GM23338 (cell line): ENCODE measurements at places on chromosomes 1 and 21. TPM values are rescaled to one million over a fixed set of nuclear protein-coding genes. Genes with fewer than 3 reads are reported as not detected.
A peak's percentile ranks its signal among the peaks of the same experiment; 100 is the strongest.

HMCN1 gene
- 8.7 and 17.2 TPM in 2 replicates for total RNA-seq

- DNase-seq: no peak
- H3K36me3 ChIP-seq: no peaks in the 10 kb centered on the region
- no peaks in the 10 kb centered on the region for H3K27me3 ChIP-seq
- H3K27ac ChIP-seq: no peak overlapping the region
Measured at GRCh38 chr1:24639881-24640280, 3.2 kb upstream of the SRRM1 start.

- H3K4me3 ChIP-seq: no peak overlapping the region
- no peaks in the 10 kb centered on the region for H3K36me3 ChIP-seq
- no peaks in the 10 kb centered on the region for H3K27me3 ChIP-seq
- no peak overlapping the region for H3K27ac ChIP-seq
- no peak for DNase-seq
Measured at GRCh38 chr21:32448803-32449594, 36.5 kb downstream of the EVA1C start.

GRCh38 chr1:94925561-94926125 is 1.3 kb downstream of the CNN3 start:
- H3K4me1 ChIP-seq: peaks cover 61% of the 10 kb centered on the region
- H3K36me3 ChIP-seq: no peaks in the 10 kb centered on the region
- peak overlapping the region; percentile 92 for H3K4me3 ChIP-seq
- H3K27ac ChIP-seq: peak overlapping the region; percentile 99

- no peak overlapping the region for H3K27ac ChIP-seq
- H3K4me1 ChIP-seq: peaks cover 18% of the 10 kb centered on the region
- peaks cover 4% of the 10 kb centered on the region; the same call in 1 of the 2 replicates for H3K36me3 ChIP-seq
- DNase-seq: no peak
- no peaks in the 10 kb centered on the region for H3K27me3 ChIP-seq
Measured at GRCh38 chr1:169364948-169365347, 2.6 kb downstream of the NME7 start.

DNA sequence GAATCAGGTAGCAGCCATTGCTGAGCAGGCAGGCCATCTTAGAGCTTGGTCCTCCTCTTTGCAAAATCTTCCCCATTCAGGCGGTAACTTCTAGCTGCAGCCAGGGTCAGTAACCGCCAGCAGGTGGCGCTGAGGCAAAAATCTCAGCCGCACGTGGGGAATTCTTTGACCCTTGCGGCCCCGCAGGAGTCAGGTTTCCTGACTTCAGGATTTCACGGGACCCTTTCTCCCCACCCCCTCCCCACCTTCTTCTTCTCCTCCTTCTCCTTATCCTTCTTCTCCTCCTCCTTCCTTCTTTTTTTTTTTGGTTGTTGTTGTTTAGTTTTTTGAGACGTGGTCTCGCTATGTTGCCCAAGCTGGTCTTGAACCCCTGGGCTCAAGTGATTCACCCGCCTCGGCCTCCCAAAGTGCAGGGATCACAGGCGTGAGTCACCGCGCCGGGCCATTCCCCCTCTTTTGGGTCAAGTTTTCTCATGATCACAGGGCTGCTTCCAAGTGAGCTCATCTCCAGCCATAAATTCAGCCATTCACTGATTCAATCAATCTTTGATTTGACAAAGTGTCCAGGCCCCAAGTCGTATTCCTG is 33.4 kb upstream of the TENT5B start:
- H3K27me3 ChIP-seq: no peaks in the 10 kb centered on the region
- 0 out of 2 replicates have a peak overlapping the region, but pooled peaks have one; percentile 43 for H3K4me3 ChIP-seq
- peak; percentile 91 for DNase-seq
- peaks cover 36% of the 10 kb centered on the region for H3K4me1 ChIP-seq
- peak overlapping the region; percentile 56; the same call in 1 of the 2 replicates for H3K27ac ChIP-seq
- no peaks in the 10 kb centered on the region for H3K36me3 ChIP-seq

GJA8 gene
- not detected in 2 replicates for total RNA-seq

GRCh38 chr1:58815686-58816071 is 31.8 kb upstream of the JUN start:
- peak overlapping the region; percentile 55 for H3K4me3 ChIP-seq
- DNase-seq: peak; percentile 55
- peaks cover 24% of the 10 kb centered on the region for H3K27me3 ChIP-seq
- H3K4me1 ChIP-seq: peaks cover 22% of the 10 kb centered on the region

- no peaks in the 10 kb centered on the region for H3K36me3 ChIP-seq
- peaks cover 11% of the 10 kb centered on the region; the same call in 1 of the 2 replicates for H3K4me1 ChIP-seq
- no peak for DNase-seq
- no peak overlapping the region for H3K4me3 ChIP-seq
- no peak overlapping the region for H3K27ac ChIP-seq
Measured at GRCh38 chr1:114585231-114585630, 3.8 kb upstream of the BCAS2 start.

KRTAP19-5 gene
- not detected in 2 replicates for total RNA-seq

DNA sequence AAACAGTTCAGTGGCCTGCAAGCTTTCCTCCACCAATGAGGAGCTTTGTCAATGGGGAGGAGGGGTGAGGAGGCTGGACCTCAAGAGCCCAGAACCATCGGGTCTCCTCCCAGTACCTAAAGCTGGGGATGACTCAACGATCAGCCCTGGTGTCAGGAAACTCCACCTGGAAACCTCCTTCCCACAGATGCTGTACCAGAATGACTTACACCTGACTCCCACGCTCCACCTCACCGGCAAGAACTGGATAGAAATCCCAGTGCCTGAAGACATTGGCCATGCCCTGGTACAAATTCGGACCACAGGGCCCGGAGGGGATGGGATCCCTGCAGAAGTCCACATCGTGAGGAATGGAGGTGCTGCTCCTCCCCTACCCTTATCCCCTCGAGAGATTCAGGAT is 11.4 kb downstream of the TMEM81 start:
- DNase-seq: no peak
- H3K27ac ChIP-seq: no peak overlapping the region

DNA sequence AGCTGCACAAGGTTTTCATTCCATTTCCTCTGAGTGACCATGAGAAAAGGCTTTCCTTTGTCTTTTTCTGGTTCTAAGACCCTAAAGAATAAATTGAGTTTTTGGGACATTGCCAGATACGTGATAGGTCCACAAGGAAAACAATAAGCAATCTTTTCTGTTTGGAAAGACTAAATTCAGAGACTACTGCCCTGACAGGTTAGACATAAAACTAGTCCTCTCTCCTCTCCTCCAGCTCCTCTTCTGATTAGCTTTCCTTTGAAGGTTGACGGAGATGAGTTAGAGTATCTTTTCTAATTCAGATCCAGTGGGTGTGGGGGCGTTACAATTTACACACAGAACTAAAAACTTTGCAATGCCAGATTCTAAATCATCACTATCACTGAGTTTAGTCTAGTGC is 57.8 kb upstream of the C1orf53 start:
- no peak for DNase-seq
- no peaks in the 10 kb centered on the region for H3K27me3 ChIP-seq
- H3K4me1 ChIP-seq: peaks cover 9% of the 10 kb centered on the region
- no peaks in the 10 kb centered on the region for H3K36me3 ChIP-seq

GRCh38 chr1:110783292-110783918 is 89.5 kb upstream of the CD53 start:
- H3K27me3 ChIP-seq: peaks cover 16% of the 10 kb centered on the region
- H3K4me3 ChIP-seq: no peak overlapping the region
- DNase-seq: peak; percentile 72

GRCh38 chr1:25482211-25482610 is 51.5 kb downstream of the MACO1 start:
- H3K4me3 ChIP-seq: no peak overlapping the region
- H3K27me3 ChIP-seq: no peaks in the 10 kb centered on the region
- H3K36me3 ChIP-seq: no peaks in the 10 kb centered on the region
- no peak overlapping the region for H3K27ac ChIP-seq

CFHR3 gene
- total RNA-seq: 0.17 and 2.0 TPM in 2 replicates

- H3K27ac ChIP-seq: no peak overlapping the region
- H3K27me3 ChIP-seq: peaks cover 35% of the 10 kb centered on the region
- H3K4me1 ChIP-seq: peaks cover 5% of the 10 kb centered on the region; the same call in 1 of the 2 replicates
Measured at GRCh38 chr1:15151871-15152270, 1.7 kb upstream of the TMEM51 start.

GRCh38 chr1:51000651-51001050 is 30.6 kb downstream of the CDKN2C start:
- H3K27me3 ChIP-seq: no peaks in the 10 kb centered on the region
- H3K4me1 ChIP-seq: no peaks in the 10 kb centered on the region
- H3K27ac ChIP-seq: no peak overlapping the region
- no peak overlapping the region for H3K4me3 ChIP-seq

CDC20 gene
- total RNA-seq: 244 and 252 TPM in 2 replicates

- H3K36me3 ChIP-seq: no peaks in the 10 kb centered on the region
- H3K4me1 ChIP-seq: peaks cover 34% of the 10 kb centered on the region
- peak overlapping the region; percentile 76 for H3K4me3 ChIP-seq
- H3K27me3 ChIP-seq: no peaks in the 10 kb centered on the region; the same call in 1 of the 2 replicates
- no peak for DNase-seq
- peak overlapping the region; percentile 92; the same call in 1 of the 2 replicates for H3K27ac ChIP-seq
Measured at GRCh38 chr1:179026813-179027669, 1.3 kb downstream of the FAM20B start.

MYOC gene
- total RNA-seq: not detected in 2 replicates

DNA sequence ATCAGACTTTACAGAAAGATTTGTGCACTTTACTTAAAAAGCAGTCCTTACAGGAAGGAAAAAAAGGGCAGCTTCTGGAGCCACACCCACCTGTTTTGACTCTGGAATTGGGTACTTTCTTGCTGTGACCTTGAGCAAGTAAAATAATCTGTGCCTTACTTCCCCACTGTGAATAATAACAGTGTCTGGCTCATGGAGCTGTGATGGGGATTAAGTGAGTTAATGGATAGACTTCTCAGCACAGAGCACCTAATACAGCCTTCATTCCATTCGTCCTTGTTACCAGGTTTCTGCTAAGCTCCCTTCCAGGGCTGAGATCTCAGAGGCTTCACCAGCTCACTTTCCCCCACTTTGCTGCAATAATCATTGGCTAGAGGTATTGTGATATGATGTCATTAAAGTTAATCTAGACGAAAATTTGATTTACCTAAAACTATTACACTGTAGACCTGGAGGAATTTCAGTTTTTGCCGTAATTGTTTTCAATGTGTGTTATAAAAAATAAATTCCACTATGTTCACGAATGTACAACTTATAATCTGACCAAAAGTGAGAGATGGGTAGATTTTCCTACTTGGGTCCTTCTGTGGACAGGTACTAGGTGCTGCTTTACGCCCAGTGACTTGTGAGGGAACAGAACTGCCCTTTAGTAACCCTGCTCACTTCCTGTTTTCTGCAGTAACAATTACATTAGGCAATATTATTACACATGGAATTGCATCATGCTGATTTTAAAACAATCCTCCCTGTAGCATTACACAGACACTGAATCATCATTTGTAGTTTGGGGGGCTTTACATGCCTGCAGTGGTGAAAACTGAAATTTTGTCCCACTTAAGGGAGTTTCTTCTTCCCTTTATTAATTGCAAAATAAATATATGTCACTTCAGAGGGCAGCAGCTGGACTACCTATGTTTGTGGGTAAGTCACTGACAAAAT is 19.7 kb upstream of the ABCG1 start:
- DNase-seq: no peak
- no peaks in the 10 kb centered on the region for H3K4me1 ChIP-seq
- no peaks in the 10 kb centered on the region for H3K27me3 ChIP-seq
- H3K27ac ChIP-seq: no peak overlapping the region
- no peak overlapping the region for H3K4me3 ChIP-seq

PKP1 gene
- total RNA-seq: 0.58 and 0.83 TPM in 2 replicates

DNA sequence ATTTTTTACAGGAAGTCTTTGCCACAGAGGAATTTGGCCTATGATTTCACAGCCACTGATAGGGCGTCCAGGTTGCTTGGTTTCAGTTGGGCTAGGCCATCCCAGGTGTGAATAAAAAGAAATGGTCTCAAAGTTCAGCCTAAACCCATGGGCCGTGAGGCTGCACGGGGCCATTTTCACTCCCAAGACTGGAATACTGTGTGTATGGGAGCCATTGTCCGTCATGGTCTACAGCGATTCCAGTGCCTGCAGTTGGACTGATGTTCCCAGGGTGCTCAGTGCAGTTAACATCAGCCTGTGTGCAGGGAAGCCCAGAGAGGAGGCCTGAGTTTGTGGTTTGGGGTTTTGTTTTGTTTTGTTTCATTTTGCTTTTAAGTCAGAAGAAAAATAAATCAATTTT is 133.2 kb downstream of the ADSS2 start:
- no peak for DNase-seq
- H3K27ac ChIP-seq: no peak overlapping the region
- H3K4me3 ChIP-seq: no peak overlapping the region
- H3K4me1 ChIP-seq: no peaks in the 10 kb centered on the region
- no peaks in the 10 kb centered on the region for H3K27me3 ChIP-seq

GRCh38 chr1:229093609-229094336 is 177.1 kb upstream of the RAB4A start:
- no peaks in the 10 kb centered on the region for H3K27me3 ChIP-seq
- peak overlapping the region; percentile 91 for H3K27ac ChIP-seq
- peaks cover 40% of the 10 kb centered on the region for H3K4me1 ChIP-seq
- peak overlapping the region; percentile 22 for H3K4me3 ChIP-seq

DNA sequence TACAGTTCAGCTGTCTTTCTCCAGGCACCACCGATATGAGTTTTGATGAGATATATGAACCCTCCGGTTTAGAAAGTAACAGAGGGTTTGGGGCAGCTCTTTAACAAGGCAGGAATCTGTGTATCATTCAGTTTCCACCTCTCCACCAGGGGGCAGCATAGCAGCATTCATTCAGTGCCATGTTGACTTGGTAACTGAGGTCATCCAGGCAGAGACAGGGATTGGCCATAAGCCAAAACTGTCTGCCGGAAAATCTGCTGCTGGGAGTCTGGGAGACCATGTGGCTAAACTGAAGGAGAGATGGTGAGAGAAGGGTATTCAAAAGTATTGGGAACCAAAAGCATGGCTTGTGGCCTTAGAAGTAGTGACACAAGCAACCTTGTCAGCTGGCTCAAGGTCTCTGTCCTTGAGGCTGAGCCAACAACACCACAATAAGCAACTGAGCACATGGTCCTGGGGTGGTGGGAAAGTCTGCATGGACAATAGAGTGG is 98.5 kb downstream of the LMX1A start:
- DNase-seq: peak; percentile 88
- H3K27me3 ChIP-seq: no peaks in the 10 kb centered on the region
- no peak overlapping the region for H3K4me3 ChIP-seq
- H3K27ac ChIP-seq: no peak overlapping the region
- H3K4me1 ChIP-seq: no peaks in the 10 kb centered on the region; the same call in 1 of the 2 replicates

NUP133 gene
- 54.5 and 65.4 TPM in 2 replicates for total RNA-seq

GRCh38 chr1:236052232-236052993 is 12.5 kb downstream of the NID1 start:
- no peak overlapping the region for H3K27ac ChIP-seq
- no peaks in the 10 kb centered on the region for H3K27me3 ChIP-seq
- no peak for DNase-seq

- no peaks in the 10 kb centered on the region for H3K36me3 ChIP-seq
- H3K4me1 ChIP-seq: peaks cover 14% of the 10 kb centered on the region
- H3K27ac ChIP-seq: no peak overlapping the region
- DNase-seq: peak; percentile 87
- H3K4me3 ChIP-seq: peak overlapping the region; percentile 51
- peaks cover 47% of the 10 kb centered on the region for H3K27me3 ChIP-seq
Measured at GRCh38 chr1:27357281-27358037, 9.3 kb downstream of the MAP3K6 start.

GRCh38 chr1:156797212-156797871 is 19.3 kb downstream of the SH2D2A start:
- no peak overlapping the region for H3K4me3 ChIP-seq
- peaks cover 47% of the 10 kb centered on the region for H3K36me3 ChIP-seq
- no peaks in the 10 kb centered on the region for H3K4me1 ChIP-seq
- no peak overlapping the region for H3K27ac ChIP-seq
- peak; percentile 86 for DNase-seq

- H3K4me1 ChIP-seq: no peaks in the 10 kb centered on the region
- 0 out of 2 replicates have a peak, but pooled peaks cover 10% of the 10 kb centered on the region for H3K27me3 ChIP-seq
- H3K4me3 ChIP-seq: no peak overlapping the region
- no peak overlapping the region for H3K27ac ChIP-seq
Measured at GRCh38 chr1:26368486-26368885, 4.1 kb downstream of the ZNF683 start.

GRCh38 chr1:220372451-220372850 is 100.2 kb upstream of the RAB3GAP2 start:
- peaks cover 24% of the 10 kb centered on the region for H3K4me1 ChIP-seq
- no peaks in the 10 kb centered on the region for H3K27me3 ChIP-seq
- no peak for DNase-seq
- H3K27ac ChIP-seq: no peak overlapping the region
- no peak overlapping the region for H3K4me3 ChIP-seq
